NCI-H2029 (cell line): ENCODE measurements at places on chromosomes 5 and 9.

DNA sequence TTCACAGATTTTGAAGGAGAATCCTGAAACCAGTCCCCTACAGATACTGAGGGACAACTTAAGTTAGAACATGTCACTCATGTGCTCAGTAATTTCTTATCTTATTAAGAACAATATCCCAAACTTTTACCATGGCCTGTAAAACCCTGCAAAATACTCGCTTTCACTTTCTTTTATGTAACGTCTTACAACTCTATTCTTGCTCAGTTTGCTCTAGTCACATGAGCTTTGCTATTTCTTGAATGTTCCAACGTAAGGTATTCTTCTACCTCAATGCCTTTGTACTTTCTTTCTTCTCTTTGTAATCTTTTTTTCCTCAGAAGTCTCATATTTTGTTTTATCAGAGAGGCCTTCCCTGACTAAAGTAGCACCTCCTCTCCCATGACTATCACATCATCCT lies 14.1 kb downstream of the TMEM38B start:
- DNase-seq: no peak

DNA sequence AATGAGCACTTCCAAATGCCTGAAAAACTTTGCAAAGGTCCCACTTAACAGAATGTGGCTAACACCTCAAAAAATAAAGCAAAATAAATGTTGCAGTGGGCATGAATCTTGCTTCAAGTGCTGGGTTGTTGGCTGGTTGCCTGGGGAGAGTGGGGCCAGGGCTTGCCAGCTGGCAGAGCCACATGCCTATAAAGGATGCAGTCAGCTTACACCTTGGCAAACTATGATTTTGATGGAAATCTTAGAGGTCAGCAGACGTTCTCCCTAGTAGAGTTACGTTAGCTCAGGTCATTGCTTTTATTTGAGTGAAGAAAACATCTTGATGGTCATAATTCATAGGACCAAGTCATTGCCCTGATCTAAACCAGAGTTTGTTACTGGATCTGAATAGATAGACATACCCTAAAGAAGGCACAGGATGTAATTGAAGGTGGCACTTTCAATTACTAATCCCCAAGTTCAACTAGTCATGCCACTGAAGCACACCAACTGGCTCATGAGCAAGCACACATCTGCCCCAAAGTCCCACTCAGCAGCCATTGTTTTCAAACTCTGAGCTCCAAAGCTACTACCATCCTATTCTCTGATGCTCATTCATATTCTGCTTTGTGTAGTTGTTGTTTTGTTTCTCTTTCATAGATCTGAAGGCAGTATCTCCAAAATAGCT lies 51.2 kb upstream of the ZSWIM6 start:
- peak; percentile 80 for DNase-seq

- DNase-seq: no peak
These were observed 20.8 kb upstream of the DTWD2 start for GRCh38 chr5:119009131-119009530.

GRCh38 chr9:25913806-25914205 lies 235.6 kb upstream of the TUSC1 start:
- DNase-seq: no peak

- DNase-seq: no peak
These were observed 57.8 kb upstream of the TRPM3 start for GRCh38 chr9:71179183-71179582.

DNA sequence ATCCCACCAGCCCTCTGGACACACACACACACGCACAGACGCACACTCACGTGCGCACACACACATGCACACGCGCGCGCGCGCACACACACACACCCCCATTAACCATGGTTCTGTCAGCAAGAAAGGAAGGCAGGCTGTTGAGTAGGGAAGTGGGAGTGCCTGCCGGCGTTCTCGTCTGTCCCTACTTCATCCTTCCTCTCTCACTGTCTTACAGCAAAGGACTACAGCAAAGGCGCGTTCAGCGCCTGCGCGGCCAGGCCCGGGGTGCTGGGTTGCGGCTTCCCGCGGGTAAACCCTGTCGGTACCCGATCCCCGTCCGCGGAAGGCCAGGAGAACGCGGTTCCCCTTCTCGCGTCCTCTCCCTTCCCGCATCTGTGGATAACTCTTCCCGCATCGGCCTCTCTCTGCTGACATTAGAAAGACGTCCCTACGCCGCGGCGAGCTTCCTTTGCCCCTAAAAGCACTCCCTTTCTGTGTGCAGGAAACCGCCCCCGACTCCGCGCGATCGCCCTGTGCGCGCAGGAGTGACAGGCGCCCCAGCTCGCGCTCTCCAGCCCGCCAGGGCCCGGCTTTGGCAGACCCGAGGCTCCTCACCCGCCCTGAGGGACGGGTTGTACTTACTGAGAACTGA lies 219.2 kb downstream of the AGTPBP1 start:
- DNase-seq: no peak

- DNase-seq: no peak
These were observed 251.8 kb upstream of the DMRT1 start for GRCh38 chr9:589723-590122.
